ENCODE measurements at places on chromosomes 1 and 21.

DNA sequence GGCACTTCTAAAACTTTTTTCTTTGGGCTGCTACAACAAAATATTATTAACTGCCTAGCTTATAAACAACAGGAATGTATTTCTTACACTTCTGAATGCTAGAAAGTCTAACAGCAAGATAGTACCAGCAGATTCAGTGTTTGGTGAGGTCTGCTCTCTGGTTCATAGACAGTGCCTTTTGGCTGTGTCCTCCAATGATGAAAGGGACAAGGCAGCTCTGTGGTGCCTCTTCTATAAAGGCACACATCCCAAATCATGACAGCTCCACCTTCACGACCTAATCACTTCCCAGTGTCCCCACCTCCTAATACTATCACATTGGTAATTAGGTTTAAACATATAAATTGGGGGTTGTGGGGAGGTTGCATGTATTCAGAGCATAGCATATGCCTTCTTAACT is 9.5 kb downstream of the CFH start:
- no peak for DNase-seq

DNA sequence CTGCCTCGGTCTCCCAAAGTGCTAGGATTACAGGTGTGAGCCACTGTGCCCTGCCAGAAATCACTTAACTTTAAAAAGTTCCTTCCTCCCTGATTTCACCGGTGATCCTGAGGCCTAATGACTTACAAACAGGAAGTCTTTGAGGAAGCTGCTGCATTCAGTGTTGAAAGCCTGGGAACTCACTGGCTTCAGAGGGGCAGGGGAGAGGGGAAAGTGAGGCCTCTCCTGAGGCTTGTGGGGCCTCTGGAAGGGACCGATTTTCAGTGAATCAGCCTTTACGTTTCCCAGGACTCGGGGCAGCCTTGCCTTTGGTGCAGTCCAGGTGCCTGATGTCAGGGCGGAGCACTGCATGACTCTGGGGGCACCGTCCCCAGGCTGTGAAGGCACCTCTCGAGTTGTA is 30.1 kb upstream of the ARHGEF10L start:
- no peak for DNase-seq

GRCh38 chr1:23367451-23367790 is 2.2 kb downstream of the ZNF436 start:
- no peak for DNase-seq

DNA sequence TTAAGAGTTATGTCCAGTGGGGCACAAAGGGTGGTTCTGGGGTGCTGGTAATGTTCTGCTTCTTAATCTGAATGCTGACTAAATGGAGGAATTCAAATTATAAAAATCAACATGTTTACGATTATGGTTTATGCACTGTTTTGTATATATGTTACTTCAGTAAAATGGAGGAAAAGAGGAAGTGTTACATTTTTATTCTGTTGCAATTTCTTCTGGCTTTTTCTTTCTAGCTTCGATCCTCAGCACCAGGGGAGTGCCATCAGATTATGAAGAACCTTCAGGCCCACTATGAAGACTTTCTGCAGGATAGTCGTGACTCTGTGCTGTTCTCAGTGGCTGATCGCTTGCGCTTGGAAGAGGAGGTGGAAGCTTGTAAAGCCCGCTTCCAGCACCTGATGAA is 105.5 kb downstream of the MACF1 start:
- DNase-seq = no peak

DNA sequence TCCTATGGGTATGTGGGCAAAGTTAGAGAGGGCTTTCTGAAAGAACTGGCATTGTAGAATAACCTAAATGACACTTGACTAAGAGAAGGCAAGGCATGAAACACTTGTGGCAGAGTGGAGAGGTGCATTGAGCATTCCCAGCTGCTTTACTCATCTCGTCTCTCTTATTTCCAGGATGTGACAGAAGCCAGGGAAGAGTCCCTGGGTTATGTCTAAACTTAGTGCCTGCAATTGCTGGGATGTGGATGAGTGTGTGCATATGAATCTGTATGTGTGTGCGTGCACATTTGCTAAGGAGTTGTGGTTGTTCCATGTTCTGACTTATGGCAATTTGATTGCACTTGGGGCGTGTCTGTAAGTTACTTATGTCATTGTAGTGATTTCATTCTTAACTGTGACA is 1326.5 kb upstream of the B3GALT2 start:
- no peak for DNase-seq

GRCh38 chr1:240803151-240803550 is 191.2 kb upstream of the GREM2 start:
- DNase-seq = no peak

- no peak for DNase-seq
Measured at GRCh38 chr21:36647279-36648093, 51.4 kb upstream of the SIM2 start.

GRCh38 chr1:202680586-202681352 is 29.5 kb downstream of the SYT2 start:
- DNase-seq = no peak

GRCh38 chr21:43346551-43346950 is 80.4 kb downstream of the SIK1 start:
- no peak for DNase-seq

GRCh38 chr1:46394872-46395465 is 852 bp downstream of the FAAH start:
- DNase-seq = no peak

GRCh38 chr1:110004583-110004982 is 20.0 kb downstream of the AHCYL1 start:
- no peak for DNase-seq

- no peak for DNase-seq
Measured at GRCh38 chr1:47867438-47868347, 129.5 kb downstream of the TRABD2B start.

- no peak for DNase-seq
Measured at GRCh38 chr1:26081267-26082019, 14.0 kb upstream of the TRIM63 start.

- DNase-seq = peak; percentile 7
Measured at GRCh38 chr1:34924759-34925555, 4.5 kb downstream of the DLGAP3 start.

DNA sequence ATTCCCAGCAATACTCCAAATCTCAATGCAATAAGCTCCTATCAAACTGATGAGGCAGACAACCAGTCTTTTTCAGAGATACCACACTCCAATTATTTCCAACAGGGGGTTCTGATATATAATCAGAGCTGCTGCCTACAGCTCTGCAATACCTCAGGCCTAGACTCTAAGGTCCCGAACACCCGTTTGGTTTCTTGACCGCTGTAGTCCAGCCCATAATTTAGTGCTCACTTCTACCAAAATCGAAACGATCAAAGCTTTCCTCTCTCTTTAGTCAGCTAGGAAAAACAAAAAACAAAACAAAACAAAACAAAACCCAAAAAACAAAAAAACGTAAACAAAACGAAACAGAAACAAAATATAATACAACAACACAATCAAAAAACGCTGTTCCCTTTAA is 453.0 kb downstream of the NEGR1 start:
- DNase-seq = no peak

DNA sequence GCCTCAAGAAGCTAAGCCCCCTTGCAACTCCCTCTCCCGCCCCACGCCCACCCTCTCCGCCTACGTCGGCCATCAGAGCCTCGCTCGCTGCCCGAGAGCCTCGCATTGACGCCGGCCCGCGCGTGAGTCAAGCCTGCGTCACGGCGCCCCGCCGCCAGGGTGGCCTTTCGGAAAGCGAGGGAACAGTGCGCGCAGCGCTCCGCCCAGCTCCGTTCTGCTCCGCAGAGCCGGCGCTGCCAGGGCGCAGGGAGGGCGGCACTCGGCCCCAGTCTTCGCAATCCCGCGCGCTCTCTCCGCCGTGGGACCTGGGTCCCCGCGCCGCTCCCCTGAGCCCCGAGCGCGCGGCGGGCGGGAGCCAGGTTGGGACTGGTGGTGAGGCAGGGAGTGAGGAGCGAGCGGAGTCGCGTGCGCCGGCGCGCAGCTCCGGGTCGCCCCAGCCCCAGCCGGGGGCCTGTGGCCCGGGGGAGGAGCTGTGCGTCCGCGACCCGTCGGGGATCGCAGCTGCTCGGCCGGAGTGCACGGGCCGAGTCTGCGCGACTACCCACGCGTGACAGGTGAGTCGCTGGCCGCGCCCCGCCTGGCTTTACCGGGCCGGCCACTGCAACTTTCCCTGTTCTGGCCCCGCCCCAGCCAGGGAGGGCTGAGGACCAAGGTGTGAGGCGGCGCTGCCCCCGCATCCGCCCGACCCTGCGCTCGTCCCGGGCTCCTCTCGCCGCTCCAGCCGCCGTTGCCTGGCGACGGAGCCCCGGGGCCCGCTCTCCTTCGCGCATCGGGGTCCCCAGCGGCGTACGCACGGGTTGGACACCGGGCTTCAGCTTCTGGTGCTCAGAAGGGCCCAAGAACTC is at the start of gene SLC6A17:
Gene SLC6A17, plus strand, starts transcription at position 165 of the 845 bp plus-strand sequence. CDS start 16,436 bp downstream, outside the sequence.
- no peak for DNase-seq

DNA sequence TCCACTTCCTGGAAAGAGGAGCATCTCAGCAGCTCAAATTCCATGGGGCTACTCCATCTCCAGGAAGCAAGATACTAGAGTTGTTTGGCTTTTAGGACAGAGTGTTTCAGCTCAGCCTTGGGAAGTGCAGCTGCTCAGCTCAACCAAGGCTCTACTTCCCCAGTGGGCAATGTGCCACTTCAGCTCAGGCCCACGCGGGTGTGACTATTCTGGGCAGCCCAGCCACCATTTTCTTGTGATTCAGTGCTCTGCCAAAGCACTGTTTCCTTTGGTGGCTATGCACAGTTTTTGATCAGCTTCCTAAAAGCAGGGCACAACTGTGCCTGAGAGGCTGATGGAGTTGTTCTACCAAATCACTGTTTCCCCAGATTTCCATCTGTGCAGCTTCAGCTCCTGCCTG is 1104.9 kb upstream of the TMPRSS15 start:
- DNase-seq = no peak

- DNase-seq = no peak
Measured at GRCh38 chr1:164706606-164706987, 147.6 kb downstream of the PBX1 start.

- DNase-seq = no peak
Measured at GRCh38 chr1:179230251-179230650, 774 bp upstream of the ABL2 start.

DNA sequence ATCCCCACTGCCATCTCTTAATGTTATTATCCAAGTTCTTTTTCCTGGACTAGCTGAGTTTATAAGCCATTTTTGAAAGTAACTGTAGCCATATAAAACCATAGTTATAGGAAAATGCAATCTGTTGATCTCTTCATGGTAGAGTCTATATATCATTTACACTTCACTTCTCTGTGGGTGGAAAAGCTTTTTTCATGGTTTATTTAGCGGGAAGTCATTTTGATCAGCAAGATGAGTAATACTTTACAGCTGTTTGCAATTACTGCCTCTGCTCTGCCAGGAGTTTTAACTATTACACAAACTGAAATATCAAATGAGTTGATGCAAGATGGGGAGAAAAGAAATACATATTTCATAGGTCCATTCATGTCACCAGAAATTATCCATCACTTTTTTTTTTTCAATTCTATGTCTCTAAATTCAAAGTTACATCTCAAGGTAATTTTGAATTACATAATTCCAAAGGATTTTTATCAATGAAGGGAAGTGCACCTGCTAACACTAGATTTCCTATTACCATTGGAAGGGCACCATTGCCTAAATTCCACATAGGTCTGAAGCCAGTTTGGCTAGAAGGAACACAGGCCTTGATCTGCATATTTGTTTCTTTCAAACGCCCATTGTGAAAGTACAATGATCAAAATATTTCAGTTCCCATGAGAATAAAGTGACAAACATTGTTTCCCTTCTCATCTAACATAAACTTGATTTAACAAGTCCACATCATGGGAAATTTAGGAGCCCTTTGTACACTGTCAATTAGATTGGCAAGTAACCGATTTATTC is 296.7 kb downstream of the ZNF326 start:
- DNase-seq = no peak

GRCh38 chr1:4087530-4088420 is 187.7 kb upstream of the C1orf174 start:
- DNase-seq = no peak

- DNase-seq = no peak
Measured at GRCh38 chr1:214727274-214727673, 124.3 kb downstream of the CENPF start.

DNA sequence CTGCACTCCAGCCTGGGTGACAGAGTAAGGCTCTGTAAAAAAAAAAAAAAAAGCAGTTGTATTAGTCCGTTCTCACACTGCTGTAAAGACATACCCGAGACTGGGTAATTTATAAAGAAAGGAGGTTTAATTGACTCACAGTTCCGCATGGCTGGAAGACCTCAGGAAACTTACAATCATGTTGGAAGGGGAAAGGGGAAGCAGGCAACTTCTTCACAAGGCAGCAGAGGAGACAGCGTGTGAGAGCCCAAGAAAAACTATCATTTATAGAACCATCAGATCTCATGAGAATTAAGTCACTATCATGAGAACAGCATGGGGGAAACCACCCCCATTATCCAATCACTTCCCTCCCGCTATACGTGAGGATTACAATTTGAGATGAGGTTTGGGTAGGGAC is 151.7 kb upstream of the NR5A2 start:
- no peak for DNase-seq

DNA sequence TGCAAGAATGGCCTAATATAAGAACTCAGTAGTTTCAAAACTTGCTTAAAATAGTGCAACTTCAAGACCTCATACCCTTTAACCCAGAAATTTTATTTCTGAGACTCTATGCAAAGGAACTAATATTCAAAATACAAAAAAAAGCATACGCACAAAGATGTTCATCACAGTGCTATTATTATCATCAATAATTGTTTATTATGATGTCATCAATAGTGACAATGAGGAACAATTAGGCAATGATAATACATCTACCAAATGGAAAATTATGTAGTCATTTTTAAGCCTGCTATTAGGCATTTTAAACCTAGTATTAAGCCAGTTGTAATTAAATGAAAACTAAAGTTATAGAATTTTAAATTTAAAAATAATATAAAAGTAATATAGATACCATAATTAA is 3.3 kb downstream of the TTLL7 start:
- no peak for DNase-seq

GRCh38 chr21:31136891-31137290 is 98.6 kb upstream of the KRTAP19-8 start:
- no peak for DNase-seq

DNA sequence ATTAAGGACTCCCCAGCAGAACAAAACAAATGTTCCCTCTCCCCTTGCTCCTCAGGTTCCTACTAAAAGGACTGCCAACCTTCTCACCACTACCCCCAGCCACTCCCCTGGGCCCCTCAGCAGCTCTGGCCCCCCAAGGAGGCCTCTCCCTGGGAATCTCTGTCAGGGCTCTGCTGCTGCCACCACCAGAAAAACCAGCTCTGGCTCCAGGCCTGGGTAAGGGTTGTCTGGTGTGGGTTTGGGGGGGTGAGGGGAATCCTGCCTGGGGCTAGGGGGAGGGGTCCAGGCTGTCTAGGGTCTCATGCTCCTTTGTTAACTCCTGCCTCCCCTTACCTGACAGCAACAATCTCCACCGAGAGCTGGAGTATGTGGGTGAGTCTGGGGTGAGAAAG is 4.8 kb downstream of the NECTIN4 start:
- no peak for DNase-seq

GRCh38 chr1:89941110-89941766 is 53.7 kb upstream of the ZNF326 start:
- DNase-seq = no peak

GRCh38 chr1:111161843-111162487 is 21.9 kb downstream of the CEPT1 start:
- DNase-seq = no peak
